Effector memory CD8-positive, alpha-beta T cell (primary cell): ENCODE measurements at places on chromosomes 7 and 10.

GRCh38 chr7:23467806-23468525 is 2.3 kb downstream of the IGF2BP3 start:
- H3K36me3 ChIP-seq: peaks cover 14% of the 10 kb centered on the region
- H3K4me1 ChIP-seq: peaks cover 17% of the 10 kb centered on the region
- peaks cover 79% of the 10 kb centered on the region for H3K27me3 ChIP-seq
- no peak overlapping the region for H3K27ac ChIP-seq
- no peak for DNase-seq

DNA sequence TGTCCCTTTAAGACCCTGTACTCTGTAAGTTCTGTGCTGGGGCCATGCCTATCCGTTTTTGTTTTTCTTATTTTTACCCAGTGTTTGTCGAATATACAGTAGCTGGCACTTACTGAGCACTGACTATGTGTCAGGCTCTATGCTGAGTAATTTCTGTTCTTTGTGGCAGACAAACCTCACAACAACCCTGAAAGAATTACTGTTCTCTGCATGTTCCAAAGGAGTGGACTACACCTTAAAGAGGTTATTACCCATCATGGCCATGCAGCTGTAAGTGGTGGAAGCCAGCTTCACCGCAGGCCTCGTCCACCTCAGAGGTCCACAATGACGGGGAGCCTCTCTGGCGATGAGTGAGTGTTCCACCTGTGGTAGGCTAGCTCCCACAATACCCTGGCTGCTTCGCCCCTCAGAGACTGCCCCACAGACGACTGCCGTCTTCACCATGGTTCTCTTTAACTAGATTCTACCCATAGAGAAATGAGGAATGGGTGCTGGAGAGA is 30.1 kb upstream of the RBM20 start:
- H3K36me3 ChIP-seq: no peaks in the 10 kb centered on the region
- peaks cover 6% of the 10 kb centered on the region for H3K4me1 ChIP-seq
- no peak overlapping the region for H3K4me3 ChIP-seq

- H3K27me3 ChIP-seq: no peaks in the 10 kb centered on the region
- H3K4me3 ChIP-seq: peak overlapping the region; percentile 98
- H3K4me1 ChIP-seq: peaks cover 11% of the 10 kb centered on the region
- H3K27ac ChIP-seq: peak overlapping the region; percentile 98
Observed at GRCh38 chr7:100706672-100707311, 871 bp downstream of the POP7 start.

DNA sequence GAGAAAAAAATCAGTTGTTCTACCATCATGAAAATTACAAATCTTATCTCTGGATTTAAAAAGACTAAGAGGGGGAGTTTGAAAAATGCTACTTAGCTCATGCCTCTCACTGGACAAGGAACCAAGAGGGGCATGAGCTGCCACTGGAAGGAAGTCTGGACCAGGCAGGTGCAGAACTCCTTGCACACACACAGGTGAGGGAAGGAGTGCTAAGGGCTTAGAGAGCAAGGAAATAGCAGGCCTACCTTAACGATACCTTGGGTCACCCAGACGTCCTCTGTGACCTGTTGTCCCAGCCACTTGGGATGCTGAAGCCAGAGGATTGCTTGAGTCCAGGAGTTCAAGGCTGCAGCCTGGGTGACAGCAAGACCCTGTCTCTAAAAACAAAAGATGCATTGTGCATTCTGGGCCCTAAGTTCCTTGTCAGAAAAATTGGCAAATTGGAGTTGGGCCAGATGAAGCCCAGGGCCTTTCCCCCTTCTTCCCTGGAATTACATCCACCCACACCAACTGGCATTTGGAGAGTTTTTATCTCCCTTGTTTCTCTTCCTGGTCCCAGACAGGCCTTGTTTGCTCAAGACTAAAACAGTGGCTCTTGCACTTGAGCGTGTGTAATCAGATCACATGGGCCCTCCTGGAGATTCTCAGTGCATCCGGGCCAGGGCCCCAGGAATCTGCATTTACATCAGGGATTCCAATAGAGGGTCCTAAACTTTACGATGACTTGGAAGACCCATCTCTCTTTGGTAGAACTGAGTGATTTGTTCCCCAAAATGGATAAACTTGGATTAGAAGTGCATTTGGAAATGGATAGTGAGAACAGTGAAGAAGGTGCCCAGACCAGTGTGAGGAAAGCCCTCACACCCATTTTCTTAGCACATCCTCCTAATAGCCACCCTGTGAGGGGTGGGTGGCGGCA is 3.0 kb downstream of the DDIT4 start:
- no peak for DNase-seq
- H3K36me3 ChIP-seq: peaks cover 38% of the 10 kb centered on the region
- peaks cover 48% of the 10 kb centered on the region for H3K4me1 ChIP-seq
- peak overlapping the region; percentile 99 for H3K4me3 ChIP-seq

- H3K27ac ChIP-seq: no peak overlapping the region
- no peak overlapping the region for H3K4me3 ChIP-seq
- no peaks in the 10 kb centered on the region for H3K36me3 ChIP-seq
Observed at GRCh38 chr10:133110133-133110532, 22.4 kb downstream of the ADGRA1 start.

DNA sequence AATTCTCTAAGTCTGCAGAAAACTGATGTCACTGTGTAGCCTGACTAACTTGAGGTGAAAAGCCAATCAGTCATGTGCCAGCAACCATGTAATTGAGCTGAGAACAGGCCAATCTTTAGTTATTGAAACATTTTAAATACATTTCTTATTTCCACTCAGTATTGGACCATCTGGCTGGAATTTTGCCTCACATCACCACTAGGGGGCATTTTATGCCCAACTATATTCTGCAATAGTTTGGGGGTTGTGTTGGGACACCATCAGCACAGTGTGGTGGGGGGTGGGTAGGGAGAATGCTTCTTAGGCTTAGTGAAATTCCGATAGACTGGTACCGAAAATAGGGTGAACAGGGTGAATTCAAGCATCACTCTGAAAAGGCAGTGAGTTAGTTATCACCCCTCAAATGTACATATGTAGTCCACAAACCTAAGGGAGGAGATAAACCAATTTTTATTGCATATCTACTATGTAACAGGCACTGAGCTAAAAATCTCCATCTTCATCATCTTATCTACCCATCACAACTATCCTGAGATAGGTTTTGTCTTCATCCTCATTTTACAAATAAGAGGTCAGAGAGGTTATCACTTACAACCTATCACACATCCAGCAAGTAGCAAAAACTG is 17.8 kb downstream of the NPSR1 start:
- H3K36me3 ChIP-seq: no peaks in the 10 kb centered on the region
- H3K27me3 ChIP-seq: no peaks in the 10 kb centered on the region
- no peak for DNase-seq
- H3K4me1 ChIP-seq: no peaks in the 10 kb centered on the region
- H3K4me3 ChIP-seq: no peak overlapping the region

- H3K4me3 ChIP-seq: no peak overlapping the region
- no peaks in the 10 kb centered on the region for H3K27me3 ChIP-seq
- H3K27ac ChIP-seq: no peak overlapping the region
- H3K36me3 ChIP-seq: peaks cover 4% of the 10 kb centered on the region
- no peak for DNase-seq
Observed at GRCh38 chr10:34046506-34047034, 712.1 kb upstream of the NRP1 start.

DNA sequence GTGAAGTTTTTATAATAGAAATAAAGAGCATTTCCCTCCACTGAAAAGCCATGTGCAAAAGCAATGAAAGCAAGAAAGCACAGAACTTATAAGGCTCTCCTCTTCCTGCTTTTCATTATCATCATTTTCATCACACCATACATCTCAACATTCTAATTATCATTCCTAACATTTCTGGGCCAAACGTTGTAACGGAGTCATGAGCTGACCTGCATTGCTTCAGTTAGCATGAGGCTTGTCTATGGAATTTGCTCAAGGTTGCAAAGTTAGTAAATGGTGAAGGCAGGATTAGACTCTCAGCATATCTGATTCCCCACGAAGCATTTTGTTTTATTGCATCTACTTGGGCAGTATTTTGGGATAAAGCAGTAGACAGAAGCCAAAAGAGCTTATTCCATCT is 11.4 kb downstream of the SCIN start:
- H3K4me3 ChIP-seq: no peak overlapping the region
- H3K27ac ChIP-seq: no peak overlapping the region
- DNase-seq: no peak
- H3K36me3 ChIP-seq: no peaks in the 10 kb centered on the region
- H3K27me3 ChIP-seq: peaks cover 46% of the 10 kb centered on the region
- no peaks in the 10 kb centered on the region for H3K4me1 ChIP-seq

- DNase-seq: no peak
- no peaks in the 10 kb centered on the region for H3K36me3 ChIP-seq
- H3K4me3 ChIP-seq: no peak overlapping the region
- no peaks in the 10 kb centered on the region for H3K27me3 ChIP-seq
Observed at GRCh38 chr7:144629011-144629410, 206.8 kb downstream of the TPK1 start.

DNA sequence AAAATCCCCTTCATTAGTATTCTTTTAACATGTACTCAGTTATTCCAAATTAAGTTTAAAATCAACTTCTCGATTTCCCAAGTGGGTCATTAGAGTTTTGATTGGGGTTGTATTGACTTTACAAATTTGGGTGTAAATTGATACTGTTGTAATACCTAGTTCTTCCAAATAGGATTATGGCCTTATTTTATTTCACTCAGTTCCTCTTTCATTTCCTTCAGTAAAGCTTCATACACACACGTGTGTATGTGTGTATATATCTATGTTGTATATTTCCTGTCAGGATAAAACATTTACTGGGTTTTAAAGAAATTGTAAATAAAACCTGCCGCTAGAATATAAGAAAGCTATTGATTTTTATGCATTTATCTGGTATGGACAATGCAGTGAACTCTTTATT is 15.9 kb downstream of the YME1L1 start:
- H3K27me3 ChIP-seq: no peaks in the 10 kb centered on the region
- H3K27ac ChIP-seq: no peak overlapping the region
- H3K4me3 ChIP-seq: no peak overlapping the region
- H3K4me1 ChIP-seq: no peaks in the 10 kb centered on the region
- DNase-seq: no peak
- H3K36me3 ChIP-seq: peaks cover 76% of the 10 kb centered on the region

DNA sequence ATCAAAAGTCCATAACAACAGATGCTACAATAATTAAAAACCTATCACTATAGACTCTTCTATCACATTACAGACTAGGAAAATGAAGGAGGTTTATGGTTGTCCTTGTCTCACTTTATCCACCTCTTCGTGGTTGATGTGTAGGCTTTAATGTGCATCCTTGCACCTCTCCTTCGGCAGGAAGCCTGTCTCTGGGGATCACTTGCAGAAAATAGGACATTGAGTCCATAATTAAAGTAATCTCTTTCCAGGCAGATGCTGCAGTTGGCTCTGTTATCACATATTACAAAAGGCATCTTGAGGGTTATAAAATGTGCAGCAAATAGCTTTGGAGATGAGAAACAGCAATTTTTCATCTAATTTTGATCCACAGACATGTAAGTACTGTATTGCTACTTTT is 168.4 kb downstream of the RELN start:
- H3K4me3 ChIP-seq: no peak overlapping the region
- H3K27me3 ChIP-seq: no peaks in the 10 kb centered on the region
- DNase-seq: no peak
- no peaks in the 10 kb centered on the region for H3K36me3 ChIP-seq

DNA sequence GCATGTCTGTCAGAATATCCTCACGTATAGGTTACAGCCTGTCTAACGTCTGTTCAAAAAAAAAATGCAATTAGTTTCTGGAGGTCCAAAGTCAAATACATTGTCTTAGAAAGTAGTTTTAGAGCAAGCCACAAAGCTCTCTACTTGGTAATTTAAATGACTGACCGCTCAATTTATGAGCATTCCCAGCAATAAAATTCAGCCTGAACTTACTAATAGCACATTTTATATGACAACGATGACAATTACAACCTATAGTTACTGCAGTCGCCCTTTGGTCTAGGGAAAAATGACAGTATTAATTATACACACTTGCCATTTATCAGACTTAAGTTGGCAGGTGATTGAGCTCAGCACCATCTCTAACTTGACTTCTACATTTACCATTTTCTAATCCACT is 425.8 kb upstream of the STEAP1 start:
- DNase-seq: no peak
- no peak overlapping the region for H3K27ac ChIP-seq
- H3K27me3 ChIP-seq: no peaks in the 10 kb centered on the region
- no peaks in the 10 kb centered on the region for H3K36me3 ChIP-seq

DNA sequence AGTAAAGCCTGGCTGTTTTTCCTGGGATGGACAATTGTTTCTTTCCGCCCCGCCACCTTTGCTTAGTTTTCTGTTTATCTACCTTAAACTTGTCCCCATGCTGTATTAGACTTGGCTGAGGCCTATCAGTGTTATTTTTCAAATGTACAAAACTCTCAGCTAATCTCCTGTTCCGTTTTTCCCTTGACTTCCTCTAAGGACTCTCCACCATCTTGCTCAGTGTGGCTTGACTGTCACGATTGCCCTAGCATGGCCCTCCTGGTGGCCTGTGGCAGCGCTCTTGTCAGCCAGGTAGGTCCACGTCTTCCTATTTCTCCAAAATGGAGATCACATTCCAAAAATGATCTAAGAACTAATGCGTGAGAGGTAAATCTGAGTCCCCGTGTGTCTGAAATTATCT is 36.7 kb downstream of the BAIAP2L1 start:
- H3K4me3 ChIP-seq: no peak overlapping the region
- no peaks in the 10 kb centered on the region for H3K4me1 ChIP-seq
- H3K27ac ChIP-seq: no peak overlapping the region
- DNase-seq: no peak

DNA sequence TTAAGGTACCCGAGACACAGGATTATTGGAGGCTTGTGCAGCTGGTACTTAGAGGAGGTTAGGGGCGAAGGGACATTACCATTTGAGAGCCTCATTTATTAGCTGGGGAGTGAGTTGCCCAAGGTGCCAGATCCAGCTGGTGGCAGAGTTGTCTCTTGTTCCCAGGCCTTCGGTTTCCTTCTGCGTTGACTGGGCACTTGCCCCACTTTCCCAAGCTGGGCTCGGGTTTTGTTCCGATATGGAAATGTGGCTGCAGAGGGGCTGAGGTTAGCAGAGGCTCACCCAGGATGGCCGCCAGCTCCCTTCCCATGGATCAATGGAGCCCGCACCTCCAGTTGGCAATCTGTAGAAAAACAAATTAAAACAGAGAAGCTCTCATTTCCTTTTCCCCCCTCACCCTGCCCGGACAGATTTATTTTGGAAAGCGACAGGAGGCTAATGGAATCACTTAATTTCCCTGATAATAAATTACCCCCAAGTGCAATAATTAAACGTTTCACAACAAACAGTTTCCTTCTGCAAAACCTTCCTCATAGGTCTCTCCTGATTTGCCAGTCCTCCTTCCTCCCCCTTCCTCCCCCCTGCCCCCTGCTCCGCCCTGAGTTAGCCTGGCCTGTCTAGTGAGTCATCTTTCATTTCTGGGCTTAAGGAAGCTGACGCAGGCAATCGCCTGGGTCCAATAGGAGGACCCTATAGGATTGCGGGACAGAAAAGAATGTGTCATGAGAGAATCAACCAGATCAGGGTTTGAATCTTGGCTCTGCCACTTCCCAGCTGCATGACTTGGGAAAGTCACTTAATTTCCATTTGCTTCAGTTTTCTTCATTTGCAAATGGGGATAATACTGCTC is 51.7 kb downstream of the ADRA2A start:
- H3K4me1 ChIP-seq: no peaks in the 10 kb centered on the region
- no peak overlapping the region for H3K4me3 ChIP-seq
- peaks cover 57% of the 10 kb centered on the region for H3K27me3 ChIP-seq
